ENCODE measurements at places on chromosomes 2 and 18.

DNA sequence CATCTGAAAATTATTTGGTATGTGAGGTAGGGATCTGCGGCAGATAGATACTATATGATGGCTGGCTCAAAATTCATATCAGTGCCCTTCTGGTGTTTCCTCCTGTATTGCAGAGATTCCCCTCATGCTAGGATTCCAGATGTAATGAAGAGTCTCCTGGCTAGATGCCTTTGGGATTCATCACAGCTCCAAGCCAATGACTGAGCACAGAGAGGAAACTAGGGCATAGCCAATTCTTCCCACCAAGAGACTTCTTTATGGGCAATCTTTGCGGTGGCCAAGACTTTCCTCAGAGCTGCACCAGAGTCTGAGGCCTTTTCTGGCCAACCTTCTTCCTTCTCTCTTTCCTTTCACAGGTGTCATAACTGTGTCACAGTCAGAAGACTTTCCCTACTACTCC is 25.5 kb upstream of the CIB4 start:
- no peak for DNase-seq

DNA sequence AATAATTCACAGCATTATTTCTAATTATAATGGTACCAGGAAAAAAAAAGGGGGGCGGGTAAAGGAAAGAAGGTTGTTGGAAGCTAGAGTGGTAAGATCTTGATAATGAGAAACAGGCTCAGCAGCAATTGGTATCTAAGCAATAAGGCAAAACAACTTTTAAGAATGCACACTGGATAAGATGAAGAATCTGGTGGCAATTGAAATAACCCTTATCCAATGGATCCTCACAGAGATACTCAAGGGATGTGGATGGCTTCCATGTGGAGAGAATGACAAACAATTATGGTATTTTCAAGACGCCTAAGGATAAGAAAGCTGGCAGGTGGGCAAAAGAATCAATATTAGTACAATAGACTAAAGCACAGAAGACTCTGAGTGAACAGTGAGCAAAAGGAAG is 153.6 kb downstream of the UPP2 start:
- DNase-seq = no peak

DNA sequence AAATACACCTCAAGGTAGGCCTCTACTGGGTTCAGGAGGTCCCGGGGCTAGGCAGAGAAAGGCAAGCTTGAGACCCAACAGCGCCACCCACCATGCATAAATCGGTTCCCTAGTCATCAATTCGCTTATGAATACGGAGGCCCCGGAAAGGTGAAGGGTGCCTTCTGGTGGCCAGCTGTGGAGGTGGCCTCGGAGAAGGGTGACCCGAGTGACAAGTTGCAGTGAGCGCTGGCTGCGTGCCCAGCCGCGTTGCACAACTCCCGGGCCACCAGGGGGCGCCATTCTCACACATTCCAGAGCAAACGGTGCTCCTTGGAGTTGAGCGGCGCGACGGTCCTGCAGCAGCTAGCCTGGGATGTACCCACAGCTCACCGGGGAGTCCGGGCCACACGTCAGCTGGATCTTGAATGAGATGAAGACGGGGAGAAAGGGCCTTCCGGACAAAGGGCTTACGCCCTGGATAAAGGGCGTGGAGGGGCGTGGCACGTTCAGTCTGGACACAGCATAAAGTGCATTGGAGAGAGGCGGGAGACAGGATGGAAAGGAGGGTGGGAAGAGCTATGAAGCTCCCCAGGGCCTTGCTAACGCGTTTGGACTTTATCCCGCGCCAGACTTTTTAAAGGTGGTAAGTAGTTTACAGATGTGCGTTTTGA is 20.4 kb downstream of the TMSB10 start:
- peak; percentile 98 for DNase-seq

- no peak for DNase-seq
Measured at GRCh38 chr2:67156796-67157195, 240.3 kb upstream of the ETAA1 start.

DNA sequence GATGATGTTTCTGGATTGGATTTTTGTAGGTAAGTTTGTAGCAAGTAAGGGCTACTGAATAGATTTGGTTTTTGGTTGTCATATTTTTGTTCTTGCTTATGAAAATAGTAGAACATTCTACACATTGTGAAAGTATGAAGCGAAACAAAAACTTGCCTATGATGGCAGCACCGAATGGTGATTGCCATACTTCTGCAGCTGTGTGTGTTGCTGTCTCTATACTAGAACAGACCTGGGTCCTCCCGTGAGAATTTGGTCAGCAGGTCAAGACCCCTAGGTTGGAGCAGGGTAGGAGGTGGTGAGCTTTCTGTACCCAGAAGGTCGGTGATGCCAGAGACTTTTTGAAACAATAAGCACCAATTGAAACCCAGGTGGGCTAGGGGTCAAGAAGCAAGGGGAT is 322.6 kb downstream of the PRKCE start:
- no peak for DNase-seq

DNA sequence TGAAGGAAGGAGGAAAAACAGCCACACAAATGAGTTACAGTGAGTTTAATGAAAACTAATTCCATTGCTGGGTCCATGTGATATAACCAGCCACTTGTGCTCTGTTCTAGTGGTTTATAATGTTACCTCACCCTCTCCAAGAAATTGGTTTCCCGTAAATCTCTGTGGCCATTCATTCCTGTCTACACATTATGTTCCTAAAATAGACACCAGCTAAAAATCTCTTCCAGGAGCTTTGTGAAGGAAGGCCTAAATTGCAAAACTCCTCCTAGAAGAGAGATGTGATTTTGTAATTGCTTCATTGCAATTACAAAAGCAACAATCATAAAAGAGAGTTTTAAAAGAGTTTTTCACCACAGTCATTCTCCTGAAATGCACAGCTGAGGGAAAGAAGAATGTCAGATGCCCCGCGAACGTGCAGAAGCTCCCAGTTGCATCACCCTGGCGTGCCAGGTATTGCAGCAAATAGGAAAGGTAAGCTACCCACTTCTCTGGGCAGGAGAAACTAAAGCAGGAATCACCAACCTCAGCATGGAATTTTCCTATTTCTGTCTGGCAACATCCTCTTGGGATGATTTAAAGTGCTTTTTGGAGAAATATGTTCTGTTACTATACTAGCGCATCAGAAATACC is 1.7 kb downstream of the SCN1A start:
- DNase-seq = no peak

Measured in activated naive CD8-positive, alpha-beta T cell treated with anti-CD3 and anti-CD28 coated beads for 36 hours (primary cell).